Effector CD4-positive, alpha-beta T cell (primary cell): ENCODE measurements at places on chromosomes 13 and 19.

- no peak for DNase-seq
Measured at GRCh38 chr13:113741191-113741668, 17.8 kb upstream of the TMEM255B start.

DNA sequence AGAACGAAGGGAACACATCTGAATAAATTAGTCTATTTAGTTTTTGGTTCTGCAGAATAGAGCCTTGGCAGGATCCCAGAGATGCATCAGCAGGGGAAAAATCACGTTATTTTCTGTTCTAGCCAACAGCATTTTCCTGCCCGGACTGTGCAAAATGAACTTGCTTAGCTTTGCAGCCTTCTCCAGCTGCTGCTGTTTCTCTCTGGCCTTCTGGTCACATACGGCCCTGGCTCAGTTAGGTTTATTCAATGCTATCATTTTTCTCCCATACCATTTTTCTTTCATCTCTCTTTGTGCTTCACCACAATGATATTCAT is 110.4 kb upstream of the KL start:
- DNase-seq: no peak

- no peak for DNase-seq
Measured at GRCh38 chr19:4103080-4103433, 20.9 kb downstream of the MAP2K2 start.

DNA sequence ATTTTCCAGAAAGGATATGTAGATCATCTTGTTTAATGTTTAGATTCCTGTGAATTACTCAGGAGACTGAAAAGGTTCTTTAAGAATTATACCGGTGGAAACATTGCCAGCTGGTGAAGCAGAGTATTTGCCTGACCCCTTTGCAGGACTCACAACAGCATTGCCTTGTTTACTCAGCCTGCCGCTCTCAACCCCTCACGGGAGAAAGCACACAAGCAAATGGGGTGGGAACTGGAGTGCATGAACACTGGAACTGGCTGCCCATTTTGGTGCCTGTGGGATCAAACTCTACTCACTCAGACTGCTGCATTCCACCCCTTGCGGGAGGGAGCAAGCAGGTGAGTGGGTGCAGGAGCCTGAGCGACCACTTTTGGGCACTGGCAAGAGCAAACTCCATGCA is 804.7 kb upstream of the SLITRK1 start:
- no peak for DNase-seq

GRCh38 chr19:33681081-33681680 is 59.4 kb downstream of the CHST8 start:
- no peak for DNase-seq

- no peak for DNase-seq
Measured at GRCh38 chr13:44952671-44953070, 36.6 kb downstream of the NUFIP1 start.

- no peak for DNase-seq
Measured at GRCh38 chr13:27437126-27437525, 12.7 kb downstream of the GTF3A start.

GRCh38 chr19:14370169-14370939 is 10.9 kb upstream of the ADGRE5 start:
- peak; percentile 51 for DNase-seq

DNA sequence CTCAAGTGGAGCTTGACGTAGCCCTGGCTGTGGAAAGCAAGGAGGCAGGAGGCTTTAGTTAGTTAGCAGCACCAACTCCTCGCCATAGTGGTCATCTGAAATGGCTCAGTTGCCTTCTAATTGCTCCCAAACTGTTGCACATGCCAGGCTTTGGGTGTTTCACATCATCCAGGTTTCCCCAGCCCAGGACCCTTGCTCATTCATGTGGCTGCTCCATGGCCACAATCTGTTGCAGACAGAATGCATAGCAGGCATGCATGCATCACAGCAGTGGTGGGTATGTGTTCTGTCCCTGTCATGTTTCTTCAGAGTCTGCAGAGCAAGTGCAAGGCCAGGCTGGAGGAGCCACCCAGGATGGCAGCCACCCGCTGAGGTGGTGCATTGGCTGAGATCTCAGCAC is 407.6 kb downstream of the TSHZ3 start:
- DNase-seq: no peak
